Cortex of kidney (tissue), 1 donor: ENCODE measurements at places on chromosomes 5 and 9.

- no peak for DNase-seq
Observed at GRCh38 chr5:106780355-106780754, 890.4 kb downstream of the EFNA5 start.

DNA sequence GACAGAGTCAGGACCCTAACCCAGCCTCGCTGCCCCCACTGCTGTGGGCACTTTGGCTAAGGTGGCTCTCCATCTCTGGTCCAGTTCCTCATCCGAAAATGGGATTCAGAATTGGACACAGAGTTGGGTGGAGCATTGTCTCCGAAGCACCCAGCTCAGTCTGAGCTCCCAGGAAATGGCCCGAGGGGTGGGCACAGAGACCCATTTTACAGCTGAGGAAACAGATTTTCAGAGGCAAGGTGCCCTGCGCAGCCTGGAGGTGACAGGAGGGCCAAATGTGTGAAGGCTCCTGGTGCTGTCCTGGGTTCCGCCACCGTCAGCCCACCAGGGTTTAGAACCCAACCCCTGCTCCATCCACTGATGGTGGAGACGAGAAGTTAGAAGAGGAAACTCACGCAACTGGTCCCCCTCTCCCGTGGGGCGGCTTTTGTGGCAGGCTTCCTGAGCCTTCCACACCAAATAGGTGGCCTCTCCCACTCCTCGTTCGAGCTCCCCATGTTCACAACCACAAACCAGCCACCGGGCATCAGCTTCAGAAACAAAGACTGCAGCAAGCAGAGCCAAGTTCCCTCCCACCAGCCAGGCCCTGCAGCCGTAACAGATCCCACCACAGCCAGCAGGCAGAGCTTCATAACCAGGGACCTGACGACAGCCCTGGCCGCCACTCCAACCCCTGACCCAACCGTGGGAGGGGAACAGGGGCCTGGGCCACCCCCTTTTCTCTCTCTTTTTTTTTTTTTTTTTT lies 90.9 kb upstream of the LMX1B start:
- DNase-seq = no peak

DNA sequence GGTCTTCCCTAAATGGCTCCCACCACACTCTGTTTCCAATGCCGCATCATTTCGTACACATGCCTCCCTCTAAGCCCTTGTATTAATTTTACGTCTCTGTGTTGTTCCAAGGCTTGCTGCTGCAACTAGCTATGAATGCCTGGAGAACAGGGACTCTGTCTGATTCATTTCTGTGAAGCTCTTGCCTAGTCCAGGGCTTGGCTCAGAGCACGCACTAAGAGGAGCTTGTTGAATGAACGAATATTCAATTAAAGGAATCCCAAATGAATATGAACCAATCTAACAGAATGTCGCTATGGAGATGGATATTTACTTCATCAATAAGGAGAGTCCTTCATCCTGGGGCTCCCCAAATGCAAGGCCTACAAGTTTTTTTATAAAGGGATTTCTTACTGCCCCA lies 55.3 kb downstream of the TGFBR1 start:
- no peak for DNase-seq

DNA sequence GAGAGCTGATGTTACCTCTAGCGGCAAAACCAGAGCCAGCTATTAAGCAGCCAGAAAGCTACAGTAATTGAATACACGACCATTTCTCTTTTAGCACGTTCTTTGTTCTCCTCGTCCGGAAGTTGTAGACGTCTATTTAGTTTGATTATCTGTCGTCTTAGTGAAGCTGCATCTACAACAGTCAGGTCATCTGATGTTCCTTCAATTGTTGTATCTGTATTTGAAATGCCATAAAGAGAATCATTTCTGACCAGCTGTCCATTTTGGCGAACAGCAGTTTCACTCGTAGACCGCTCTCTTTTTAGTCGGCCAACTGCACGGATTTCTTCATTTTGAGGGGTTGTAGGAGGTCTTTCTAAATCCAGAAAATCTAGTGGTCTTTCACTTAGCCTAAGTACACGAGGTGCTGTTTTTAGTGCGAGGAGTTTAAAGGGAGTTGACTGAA lies 12.6 kb downstream of the PDE6A start:
- DNase-seq = no peak

- no peak for DNase-seq
Observed at GRCh38 chr9:130467316-130467715, 22.6 kb downstream of the ASS1 start.

- DNase-seq = no peak
Observed at GRCh38 chr9:121143771-121144170, 57.9 kb downstream of the RAB14 start.

- DNase-seq = no peak
Observed at GRCh38 chr5:1799110-1799601, 481 bp downstream of the MRPL36 start.

DNA sequence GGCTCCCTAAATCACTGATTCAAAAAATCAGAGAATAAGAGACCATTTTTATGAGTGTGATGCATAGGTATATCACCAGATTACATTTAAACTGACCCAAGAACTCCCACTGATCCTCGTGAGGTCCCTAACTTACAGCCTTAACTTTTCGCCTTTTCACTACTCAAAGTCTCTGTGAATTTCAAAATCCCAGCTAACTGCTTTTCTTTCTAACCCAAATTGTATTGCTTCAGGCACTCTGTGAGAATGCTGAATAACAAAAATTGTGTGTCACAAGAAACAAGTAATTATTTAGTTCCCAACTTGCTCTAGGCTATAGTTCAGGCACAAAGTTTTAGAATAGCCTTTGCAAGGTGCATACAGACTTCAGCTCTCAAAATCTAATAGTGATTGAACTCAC lies 368.6 kb downstream of the CHSY3 start:
- DNase-seq = no peak

- DNase-seq = no peak
Observed at GRCh38 chr5:11482011-11482410, 422.2 kb downstream of the CTNND2 start.

DNA sequence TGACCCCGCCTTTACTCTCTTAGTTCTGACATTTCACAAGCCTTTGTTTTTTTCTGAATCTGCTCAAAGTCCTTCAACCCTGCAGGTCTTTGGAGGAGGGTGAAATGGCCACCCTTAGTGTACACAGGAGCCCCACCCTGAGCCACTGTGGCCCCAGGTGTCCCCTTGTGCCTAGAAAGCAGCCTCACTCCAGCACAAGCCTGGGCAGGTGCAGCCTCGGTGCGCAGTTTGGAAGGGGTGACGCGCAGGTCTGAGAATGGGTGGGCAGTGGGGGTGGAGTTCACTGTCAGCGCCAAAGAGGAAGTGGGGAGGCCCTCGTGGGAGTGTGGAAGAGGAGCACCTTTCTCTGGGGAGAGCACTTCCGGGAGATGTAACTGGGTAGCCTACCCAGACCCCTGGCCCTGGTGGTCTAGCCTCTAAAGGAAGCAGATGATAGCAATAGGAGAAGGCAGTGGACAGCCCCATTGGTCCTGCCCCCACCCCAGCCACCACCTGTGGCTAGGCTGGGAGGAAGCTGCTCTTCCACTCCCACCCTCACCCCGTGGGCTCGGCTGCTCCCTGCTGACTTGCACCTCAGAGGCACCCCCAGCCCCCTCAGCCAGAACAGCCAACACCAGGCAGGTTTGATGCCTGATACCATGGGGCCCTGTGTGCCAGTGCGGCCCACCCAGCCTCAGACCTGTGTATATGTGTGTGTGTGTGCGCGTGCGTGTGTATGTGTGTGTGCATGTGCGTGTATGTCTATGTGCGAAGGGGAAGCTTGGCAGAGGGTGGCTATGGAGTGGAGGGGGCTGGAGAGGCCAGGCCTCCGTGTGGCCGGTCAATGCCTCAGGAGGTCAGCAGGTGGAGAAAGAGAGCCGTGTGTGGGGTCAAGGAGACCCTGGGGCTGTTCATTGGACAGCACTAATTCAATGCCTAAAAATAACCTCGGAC lies 16.8 kb upstream of the DAB2IP start:
- no peak for DNase-seq

GRCh38 chr9:79001012-79001411 lies 570.8 kb upstream of the TLE4 start:
- no peak for DNase-seq

- no peak for DNase-seq
Observed at GRCh38 chr5:93611976-93612854, 29.2 kb downstream of the NR2F1 start.

DNA sequence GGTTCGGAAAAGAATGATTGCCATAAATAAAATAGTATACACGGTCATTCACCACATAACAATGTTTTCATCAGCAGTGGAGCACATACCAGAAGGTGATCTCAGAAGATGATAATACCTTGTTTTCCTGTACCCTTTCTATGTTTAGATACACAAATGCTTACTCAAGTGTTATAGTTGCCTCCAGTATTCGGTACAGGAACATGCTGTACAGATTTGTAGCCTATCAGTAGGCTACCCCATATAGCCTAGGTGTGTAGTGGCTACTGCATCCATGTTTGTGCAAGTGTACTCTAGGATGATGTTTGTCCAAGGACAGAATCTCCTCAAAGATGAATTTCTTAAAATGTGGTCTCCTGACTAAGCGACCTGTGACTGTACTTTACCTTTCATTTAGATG lies 59.2 kb downstream of the ICE1 start:
- DNase-seq = no peak

DNA sequence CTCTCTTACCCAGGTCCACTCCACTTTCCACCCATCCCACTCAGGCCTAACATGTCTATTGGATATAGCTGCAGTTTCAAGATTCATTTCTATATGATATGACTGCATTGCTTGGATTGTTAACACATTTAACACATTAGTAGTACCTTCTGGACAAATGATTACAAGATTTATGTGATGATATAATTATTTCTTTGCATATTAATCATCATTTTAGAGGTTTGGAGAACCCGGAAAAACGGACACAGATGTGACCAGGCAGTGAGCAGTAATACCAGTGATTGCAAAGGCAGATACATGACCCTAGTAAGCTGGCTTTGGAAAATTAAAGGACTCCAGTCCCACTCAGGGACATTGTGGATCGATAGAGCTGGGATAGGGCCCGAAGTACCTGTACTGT lies 103.8 kb downstream of the PRR16 start:
- no peak for DNase-seq

GRCh38 chr5:130164966-130165365 lies 260.7 kb downstream of the CHSY3 start:
- DNase-seq = no peak

GRCh38 chr5:149417711-149418368 lies 38.7 kb upstream of the IL17B start:
- DNase-seq = no peak

GRCh38 chr9:133488686-133489252 lies 9.9 kb upstream of the SLC2A6 start:
- no peak for DNase-seq

- DNase-seq = no peak
Observed at GRCh38 chr5:79992891-79993657, 2.0 kb upstream of the MTX3 start.

DNA sequence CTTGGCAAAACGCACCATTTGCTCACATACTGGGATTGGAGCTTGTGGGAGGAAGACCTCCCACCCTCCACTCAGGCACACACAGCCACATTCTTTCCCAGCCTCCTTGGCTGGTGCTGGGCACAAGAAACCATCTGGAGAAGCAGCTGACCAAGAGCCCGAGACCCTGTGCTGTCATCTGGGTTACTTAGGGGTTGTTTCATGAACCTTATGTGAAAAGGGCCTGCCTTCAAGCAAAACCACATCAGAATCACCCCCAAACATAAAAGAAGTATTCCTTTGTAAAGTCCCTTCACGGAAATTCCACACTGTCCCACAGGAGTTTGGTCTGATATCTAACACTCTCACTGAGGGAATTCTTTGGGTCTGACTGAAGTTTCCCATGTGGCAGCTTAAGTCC lies 172.1 kb downstream of the NR3C1 start:
- DNase-seq = no peak

DNA sequence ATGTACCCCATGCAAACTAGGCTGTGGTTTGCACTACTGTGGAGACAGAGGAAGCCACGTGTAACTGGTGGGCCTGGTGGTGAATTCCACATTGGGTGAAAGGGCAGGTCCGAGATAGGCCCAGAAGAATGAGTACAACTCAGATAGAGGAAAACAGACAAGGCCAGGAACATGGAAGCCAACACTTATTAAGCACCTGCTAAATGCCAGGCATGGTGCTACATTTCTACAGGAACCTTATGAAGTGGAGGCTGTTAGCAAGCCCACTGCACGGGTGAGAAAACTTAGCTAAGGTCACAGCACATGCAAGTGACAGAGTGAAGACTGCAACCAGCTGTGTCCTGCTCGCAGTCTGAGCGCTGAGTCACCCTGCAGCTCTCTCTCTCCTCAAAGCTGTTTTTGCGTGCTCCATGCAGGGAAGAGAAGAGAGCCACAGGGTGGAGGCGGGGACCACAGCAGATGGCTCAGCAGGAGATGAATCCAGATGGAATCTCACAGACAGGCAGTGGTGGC lies 65.5 kb upstream of the SPTLC1 start:
- no peak for DNase-seq
